Inflammatory macrophage treated with lipopolysaccharide for 4 hours (primary cell): ENCODE measurements at places on chromosomes 4 and X.

DNA sequence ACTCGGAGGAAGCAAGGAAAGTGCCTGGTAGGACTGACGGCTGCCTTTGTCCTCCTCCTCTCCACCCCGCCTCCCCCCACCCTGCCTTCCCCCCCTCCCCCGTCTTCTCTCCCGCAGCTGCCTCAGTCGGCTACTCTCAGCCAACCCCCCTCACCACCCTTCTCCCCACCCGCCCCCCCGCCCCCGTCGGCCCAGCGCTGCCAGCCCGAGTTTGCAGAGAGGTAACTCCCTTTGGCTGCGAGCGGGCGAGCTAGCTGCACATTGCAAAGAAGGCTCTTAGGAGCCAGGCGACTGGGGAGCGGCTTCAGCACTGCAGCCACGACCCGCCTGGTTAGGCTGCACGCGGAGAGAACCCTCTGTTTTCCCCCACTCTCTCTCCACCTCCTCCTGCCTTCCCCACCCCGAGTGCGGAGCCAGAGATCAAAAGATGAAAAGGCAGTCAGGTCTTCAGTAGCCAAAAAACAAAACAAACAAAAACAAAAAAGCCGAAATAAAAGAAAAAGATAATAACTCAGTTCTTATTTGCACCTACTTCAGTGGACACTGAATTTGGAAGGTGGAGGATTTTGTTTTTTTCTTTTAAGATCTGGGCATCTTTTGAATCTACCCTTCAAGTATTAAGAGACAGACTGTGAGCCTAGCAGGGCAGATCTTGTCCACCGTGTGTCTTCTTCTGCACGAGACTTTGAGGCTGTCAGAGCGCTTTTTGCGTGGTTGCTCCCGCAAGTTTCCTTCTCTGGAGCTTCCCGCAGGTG lies 637 bp downstream of the AR start:
- DNase-seq = no peak

DNA sequence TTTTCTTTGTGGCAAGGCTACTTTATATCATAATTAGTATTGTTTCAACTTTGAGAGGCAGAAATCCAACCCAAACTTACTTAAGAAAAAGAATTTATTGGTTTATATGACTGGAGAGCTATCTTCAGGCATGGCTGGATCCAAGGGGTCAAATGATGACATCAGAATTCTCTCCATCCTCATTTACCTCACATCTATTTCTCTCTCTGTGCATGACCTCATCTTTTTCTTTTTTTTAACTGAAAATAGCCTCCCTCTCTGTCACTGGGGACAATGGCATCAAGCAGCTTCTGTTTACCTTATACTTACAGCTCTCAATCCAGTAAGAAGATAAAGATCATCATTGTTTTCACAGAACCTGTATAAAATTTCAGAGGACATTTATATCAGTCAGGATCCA lies 12.0 kb upstream of the EXOC1L start:
- DNase-seq = no peak

GRCh38 chr4:4425119-4425690 lies 38.3 kb downstream of the NSG1 start:
- no peak for DNase-seq

- DNase-seq = no peak
These were observed 91.0 kb upstream of the MTM1 start for GRCh38 chrX:150477371-150477770.

GRCh38 chr4:154361450-154361849 lies 130.1 kb downstream of the DCHS2 start:
- no peak for DNase-seq

- no peak for DNase-seq
These were observed 38.7 kb upstream of the THOC2 start for GRCh38 chrX:123771449-123772064.

GRCh38 chr4:121220698-121221097 lies 56.6 kb upstream of the TNIP3 start:
- DNase-seq = no peak

- DNase-seq = peak; percentile 54
These were observed 51.7 kb upstream of the CHRDL1 start for GRCh38 chrX:110847334-110847733.

- no peak for DNase-seq
These were observed 2666.6 kb downstream of the PCDH7 start for GRCh38 chr4:33386764-33387163.

DNA sequence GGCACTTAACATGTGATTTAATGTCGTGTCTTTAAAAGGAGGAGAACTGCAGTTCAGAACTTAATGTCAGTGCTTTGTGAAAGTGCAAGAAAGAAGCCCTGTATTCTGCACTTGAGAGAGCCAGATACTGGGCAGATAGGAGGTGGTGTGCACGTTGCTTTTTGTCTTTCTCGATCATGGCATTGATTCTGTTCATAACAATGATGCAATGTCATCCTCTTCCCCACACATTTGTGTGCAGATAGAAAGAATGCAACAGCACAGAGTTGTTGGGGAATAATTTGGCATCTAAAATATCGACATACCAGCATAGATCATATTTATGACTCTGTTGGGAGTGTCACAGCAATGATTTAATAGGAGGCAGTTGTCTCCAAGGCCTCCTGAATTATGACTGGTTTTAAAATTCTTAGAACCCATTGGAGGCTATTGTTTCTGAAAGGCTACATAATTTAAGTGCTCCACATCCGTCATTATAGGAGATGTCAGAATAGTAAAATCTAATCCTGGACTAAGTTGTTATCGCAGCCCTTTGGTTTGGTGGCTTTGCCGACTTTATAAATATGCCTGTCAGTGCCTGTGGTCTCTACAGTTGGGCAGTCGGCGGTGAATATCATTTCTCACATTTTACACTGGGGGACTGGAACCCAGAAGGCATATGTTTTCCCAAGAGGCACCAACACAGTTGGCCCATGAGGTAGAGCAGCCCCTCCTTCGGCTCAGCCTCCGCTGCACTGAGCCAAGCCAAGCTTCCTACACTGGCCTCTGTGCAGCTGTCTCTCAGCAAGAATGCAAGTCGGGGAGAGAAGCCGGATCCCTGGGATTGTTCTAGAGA lies 124.9 kb downstream of the PTTG2 start:
- no peak for DNase-seq

GRCh38 chr4:148216866-148217814 lies 225.1 kb downstream of the NR3C2 start:
- DNase-seq = peak; percentile 12

- no peak for DNase-seq
These were observed 55.7 kb downstream of the IL15 start for GRCh38 chr4:141692081-141692480.

DNA sequence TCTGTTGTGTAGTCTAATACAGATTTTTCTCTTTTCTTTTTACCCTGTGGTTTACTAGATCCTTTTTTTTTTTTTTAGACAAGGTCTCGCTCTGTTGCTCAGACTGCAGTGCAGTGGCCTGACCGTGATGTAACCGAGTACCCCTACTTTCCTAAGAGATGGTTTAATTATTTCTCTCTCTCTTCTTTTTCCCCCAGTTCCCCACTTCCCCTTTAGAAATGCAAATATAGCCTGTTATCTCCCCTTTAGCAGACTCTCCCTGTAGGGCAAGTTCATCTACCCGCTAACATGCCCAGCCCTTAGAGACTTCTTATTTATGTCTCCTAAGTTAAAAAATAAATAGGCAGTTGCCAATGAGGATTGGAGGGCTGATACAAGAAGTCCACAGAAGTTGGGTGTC lies 4.5 kb downstream of the SNX25 start:
- DNase-seq = peak; percentile 28

GRCh38 chr4:159305129-159305528 lies 202.2 kb downstream of the RAPGEF2 start:
- DNase-seq = no peak

DNA sequence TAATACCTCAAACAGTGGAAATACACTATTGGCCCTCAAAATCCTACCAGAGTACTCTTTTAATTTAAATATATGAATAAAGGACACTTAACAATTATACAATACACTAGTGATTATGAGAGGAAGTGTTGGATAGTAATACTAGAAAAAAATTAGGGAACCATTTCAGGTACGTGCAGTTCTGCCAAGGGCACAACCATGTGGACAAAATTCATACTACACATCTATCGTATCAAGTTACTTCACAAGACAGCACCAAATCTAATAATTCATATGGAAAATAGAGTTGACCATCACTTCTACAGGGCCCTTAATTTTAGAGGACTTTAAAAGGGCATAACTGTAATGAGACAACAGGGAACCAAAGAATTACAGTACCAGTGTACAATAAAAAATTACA lies 69.2 kb upstream of the ZCCHC13 start:
- DNase-seq = peak; percentile 28
